EH (cell line): ENCODE measurements at places on chromosomes 5 and 9.

DNA sequence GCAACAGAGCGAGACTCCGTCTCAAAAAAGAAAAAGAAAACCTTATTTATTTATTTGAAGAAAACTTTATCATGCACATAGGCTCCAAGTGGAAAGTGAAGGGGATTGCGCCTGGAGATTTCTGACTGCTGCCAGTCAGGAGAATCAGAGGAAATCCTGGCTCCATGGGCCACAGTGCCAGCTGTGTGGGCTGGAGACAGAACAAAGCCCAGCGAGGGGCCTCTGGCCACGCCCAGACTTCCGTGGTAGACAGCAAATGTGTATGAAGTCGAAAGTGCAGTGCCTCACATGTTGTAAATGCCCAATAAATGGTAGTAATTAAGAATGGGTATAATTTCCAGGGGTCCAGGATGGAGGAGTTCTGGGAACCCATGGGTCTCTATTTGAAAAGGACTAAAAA is 75.8 kb upstream of the WWC1 start:
- DNase-seq = no peak

DNA sequence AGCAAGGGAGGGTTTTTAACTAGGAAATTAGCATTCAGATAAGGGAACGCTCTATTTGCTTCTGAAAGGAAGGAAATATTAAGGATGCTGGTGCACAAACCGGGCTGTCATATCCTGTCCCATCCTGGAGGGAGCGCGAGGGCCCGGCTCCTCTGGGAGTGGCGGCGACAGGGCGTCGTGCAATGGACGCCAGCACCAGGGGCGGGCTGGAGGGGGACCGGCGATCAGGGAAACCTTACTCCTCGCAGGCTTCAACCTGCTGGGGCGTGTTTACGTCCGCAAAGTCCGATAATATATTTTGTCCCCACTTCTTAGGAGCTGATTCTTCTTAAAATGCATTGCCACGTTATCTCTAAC is 197.1 kb upstream of the TBCA start:
- DNase-seq = no peak

DNA sequence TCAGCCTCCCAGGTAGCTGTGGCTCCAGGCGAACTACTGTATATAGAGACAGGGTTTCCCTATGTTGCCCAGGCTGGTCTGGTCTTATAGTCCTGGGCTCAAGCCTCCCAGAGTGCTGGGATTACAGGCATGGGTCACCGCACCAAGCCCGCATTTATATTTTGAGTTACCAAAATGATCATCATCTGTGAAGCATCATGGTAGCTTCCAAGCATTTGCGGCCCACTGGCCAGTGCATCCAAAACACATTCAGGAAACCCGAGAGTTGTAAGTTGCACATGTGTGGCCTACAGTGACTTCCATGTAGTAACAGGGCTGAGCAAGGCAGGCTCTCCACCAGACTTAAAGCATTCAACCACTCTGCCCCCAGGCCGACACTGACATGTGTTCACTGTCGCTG is 2.3 kb downstream of the BRD3OS start:
- DNase-seq = no peak

DNA sequence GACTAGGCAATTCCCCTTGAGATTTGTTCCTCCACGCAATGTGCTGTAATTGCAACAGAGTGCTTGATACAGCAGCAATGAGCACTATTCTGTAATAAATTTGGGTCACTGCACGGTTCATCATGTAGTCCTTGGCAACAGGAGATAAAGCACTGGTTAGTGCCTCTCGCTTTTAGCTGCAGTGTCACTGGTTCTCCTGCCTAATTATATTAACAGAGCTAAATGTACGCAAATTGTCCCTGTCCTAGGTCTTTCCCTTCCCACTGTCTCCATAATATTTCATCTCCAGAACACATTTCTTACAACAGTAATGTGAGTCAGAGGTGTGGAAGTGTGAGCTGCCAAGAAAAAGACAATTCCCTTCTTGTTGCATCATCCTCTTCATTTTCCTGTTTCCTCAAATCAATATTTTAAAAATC is 553.1 kb downstream of the ZNF608 start:
- no peak for DNase-seq

GRCh38 chr9:133461975-133462374 is 2.2 kb downstream of the CACFD1 start:
- no peak for DNase-seq
